ENCODE measurements at places on chromosomes 5 and 9.

DNA sequence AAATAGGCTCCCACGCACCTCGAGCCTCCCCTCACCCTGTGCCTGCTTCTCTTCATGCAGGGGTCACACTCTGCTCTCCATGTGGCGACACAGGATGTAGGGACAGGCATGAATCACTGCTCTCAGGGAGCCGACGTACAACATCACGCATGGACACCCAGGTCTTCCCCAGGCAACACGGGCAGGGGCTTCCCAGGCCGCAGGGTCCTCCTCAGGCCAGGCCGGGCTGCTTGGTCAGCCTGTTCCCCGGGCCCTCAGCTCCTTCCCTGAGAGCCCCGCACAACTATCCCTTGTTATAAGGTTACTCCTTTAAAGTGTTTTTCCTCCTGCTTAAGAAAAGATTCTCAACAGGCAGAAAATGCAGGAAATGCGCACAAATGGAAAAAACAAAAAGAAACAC, 1.1 kb downstream of the SLC6A18 start:
- no peak for DNase-seq

GRCh38 chr5:174371600-174372094, 326.1 kb downstream of the NSG2 start:
- DNase-seq = no peak

DNA sequence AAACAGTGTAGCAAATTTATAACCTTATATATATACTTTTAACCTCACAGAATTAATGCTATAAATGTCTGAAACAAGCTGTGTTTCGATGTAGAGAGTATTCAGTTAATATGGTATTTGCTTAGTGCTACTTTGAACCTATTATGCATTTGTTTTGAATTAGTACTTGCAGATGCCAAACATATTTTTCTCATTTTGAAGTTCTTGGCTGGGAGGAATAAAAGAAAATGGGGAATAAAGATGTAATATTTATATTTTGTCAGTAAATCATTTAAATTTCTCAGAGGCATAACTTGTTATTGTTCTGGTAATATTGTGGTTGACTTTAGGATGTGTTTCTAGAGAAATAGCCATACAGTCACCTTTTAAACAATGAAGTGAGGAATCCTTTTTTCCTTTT, 175.9 kb upstream of the IZUMO3 start:
- DNase-seq = no peak

DNA sequence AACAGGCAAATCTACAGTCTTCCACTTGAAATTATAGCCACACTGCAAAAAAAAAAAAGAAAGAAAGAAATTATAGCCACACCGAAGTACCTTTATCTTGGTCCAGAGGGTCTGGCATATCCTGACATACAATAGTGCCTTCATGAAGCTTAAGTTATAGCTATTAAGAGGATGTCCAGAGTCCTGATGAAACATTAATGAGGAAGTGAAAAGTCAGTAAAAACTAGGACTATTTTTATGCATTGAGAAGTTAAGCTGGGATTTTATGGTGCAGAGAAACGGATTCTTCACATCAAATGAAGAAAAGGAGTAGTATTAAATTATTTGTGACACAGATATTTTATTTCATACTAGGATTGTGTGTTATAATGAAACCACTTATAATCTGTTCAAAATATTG, 123.9 kb downstream of the SV2C start:
- no peak for DNase-seq

- DNase-seq = peak; percentile 59
Measured at GRCh38 chr9:93575796-93576257, 557 bp upstream of the PHF2 start.

DNA sequence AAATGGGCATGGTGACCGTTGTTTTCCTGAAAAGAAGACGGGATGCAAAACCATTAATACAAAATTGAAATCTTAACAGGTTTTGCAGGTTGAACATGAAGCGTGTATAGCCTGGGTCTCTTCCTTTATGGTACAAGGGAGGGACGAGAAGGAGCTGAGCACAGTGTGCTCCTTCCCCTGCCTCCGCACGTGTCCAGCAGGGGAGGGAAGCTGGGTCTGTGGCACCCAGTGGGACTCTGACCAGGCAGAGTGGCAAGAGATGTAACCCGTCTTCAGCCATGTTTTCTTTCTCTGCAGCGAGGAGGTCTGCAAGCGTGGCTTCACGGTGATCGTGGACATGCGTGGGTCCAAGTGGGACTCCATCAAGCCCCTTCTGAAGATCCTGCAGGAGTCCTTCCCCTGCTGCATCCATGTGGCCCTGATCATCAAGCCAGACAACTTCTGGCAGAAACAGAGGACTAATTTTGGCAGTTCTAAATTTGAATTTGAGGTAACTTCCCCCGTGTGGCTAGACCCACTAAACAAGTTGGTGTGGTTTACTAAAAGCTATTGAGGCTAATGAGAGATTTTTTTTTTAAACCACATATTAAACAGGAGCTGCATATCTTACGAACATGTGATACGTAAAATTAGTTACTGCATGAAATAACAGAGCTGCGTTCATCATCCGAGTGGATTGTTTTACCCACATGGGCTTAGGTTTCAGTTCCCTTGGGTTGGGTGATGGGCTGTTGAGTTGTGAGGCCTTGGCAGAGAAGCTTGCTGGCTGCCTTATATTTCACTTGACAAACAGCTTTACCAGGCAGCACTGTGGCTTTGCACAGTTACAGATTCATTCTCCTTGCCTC, 143.7 kb downstream of the TRIO start:
- no peak for DNase-seq

DNA sequence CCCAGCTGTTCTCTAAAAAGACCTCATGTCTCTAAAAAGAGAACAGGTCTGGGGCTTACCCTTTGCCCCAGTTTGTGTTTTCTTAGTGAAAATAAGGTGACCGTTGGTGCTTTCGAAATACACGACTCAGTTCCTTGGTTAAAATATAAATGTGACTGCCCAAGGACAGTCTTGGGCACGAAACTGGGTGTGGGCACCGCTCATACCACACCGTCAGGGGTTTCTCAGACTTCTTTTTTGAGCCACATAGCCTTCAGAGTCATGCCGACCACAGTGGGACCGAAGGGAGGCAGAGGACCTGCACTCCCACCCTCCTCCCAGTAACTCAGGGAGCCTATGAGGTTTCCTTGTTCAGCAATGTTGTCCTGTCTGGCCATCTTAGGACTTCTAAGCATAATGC, 6.5 kb downstream of the SNX18 start:
- no peak for DNase-seq

DNA sequence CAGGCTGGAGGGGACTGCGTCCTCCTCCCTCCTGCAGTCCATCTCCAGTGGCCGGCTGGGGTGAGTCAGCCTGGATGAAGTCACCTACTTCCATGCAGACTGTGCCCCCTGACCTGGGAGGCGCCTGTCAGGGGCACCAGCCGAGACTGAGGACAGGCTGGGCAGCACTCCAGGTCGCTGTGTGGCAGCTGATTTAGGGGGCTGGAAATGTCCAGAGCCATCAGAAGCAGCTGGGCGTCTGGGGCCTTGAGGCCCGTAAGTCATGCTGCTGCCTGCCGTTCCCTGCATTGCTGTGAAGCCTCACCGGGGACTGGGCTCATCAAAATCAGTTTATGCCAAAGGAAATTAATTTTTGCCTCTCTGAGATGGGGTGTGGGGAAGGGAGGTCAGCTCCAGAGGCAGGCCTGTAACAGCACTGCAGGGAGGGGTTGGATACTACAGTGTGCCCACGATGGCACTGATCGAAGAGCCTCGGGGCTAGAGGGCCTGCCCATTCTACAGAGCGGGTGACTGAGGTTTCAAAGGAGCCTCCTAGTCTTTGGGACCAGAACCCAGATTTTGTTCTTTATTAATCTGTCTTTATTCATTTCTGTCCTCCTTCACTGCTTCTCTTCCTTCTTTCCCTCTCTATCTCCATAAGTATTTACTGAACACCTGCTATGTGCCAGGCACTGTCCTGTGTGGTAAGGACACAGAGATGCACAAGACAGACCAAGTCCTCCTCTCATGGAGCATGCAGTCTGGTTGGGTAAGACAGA, 70.4 kb upstream of the PSD2 start:
- DNase-seq = no peak

DNA sequence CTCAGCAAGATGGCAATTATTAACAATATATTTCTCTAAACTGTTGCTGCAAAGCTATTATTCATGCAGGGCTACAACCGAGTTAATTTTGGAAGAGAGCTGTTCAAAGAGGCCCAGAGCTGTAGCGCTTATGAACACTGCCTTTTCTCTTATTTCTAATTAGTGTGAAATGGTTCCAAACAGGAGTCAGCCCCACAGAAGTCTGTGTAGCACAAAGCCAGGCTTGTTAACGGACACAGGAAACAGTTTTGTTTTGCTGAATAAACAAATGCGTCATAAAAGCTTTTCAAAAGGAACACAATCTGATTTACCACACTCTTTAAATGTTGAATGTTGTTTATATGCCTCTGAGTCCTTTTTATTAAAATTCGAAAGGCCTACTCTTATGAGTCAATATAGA, 396.5 kb downstream of the ANXA1 start:
- DNase-seq = no peak

DNA sequence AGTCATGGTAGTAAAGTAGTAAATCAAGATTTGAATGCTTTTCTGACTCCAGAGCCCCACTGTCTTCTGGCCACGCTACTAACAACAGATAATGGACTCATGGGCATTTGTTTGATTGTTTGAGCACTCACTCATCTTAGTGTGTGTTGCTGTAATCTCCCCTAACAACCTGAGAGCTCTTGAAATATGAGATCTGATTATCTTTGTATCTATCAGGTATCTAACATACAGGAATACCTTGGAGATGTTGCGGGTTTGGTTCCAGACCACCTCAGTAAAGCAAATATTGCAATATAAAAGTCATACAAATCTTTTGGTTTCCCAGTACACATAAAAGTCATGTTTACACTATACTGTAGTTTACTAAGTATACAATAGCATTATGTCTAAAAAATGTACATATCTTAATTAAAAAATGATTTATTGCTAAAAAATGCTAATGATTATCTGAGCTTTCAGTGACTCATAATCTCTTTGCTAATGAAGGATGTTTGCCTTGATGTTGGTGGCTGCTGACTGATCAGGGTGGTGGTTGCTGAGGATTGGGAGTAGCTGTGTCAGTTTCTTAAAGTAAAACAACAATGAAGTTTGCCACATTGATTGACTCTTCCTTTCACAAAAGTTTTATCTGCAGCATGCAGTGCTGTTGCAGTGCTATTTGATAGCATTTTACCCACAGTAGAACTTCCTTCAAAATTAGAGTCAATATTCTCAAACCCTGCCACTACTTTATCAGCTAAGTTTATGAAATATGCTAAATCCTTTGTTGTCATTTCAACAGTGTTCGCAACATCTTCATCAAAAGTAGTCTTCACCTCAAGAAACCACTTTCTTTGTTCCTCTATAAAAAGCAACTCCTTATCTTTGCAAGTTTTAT, 92.2 kb downstream of the ZNF462 start:
- no peak for DNase-seq

DNA sequence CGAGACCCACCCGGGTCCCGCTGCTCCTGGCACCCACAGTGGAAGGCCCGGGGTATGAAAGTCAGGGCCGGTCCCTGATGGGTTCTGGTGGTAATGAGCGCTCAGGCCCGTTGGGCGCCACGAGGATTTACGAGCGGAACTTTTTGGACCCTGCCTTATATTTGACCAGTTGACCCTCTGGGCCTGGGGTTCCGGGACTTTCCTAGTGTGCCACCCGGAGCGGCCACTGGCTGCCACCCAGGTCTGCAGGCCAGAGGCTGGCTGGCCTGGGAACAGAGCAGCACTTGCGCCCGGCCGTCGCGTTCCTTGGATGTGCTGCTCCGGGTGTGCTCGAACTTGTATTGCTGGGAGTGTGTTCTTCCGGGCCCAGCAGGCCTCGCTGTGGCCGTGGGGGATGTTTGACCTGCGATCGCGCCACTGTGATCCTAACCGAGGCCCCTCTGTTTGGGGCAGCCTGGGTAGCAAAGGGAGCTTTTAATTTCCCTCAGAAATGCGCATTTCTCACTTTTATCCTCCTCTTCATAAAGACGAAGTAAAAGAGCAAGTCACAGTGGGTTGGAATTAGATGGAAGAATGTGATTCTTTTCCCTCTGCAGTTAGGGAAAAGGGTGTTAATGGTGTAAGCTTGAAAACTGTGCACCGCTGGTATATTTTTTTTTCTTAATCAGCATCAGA, 1.2 kb downstream of the F2RL1 start:
- peak; percentile 26 for DNase-seq

GRCh38 chr9:137411645-137412380, 11.1 kb downstream of the EXD3 start:
- peak; percentile 89 for DNase-seq

DNA sequence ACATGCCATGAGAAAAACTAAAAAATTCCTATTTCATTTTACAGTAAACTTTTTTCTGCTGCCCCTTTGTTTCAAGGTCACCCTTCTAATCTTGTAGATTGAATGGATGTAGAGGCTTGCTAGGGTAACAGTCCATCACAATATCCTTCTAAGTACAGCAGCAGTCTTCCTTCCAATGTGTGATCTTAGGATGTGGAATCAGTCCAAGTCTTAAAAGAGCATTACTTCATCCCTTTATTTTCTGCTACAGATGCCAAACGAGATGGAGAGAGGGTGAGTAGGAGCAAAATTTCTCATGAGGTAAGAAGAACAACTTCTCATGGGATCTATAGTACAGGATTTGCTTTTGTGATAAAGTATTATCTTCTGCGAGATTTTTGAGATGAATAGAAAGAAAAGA, 704 bp upstream of the IL33 start:
- DNase-seq = no peak

DNA sequence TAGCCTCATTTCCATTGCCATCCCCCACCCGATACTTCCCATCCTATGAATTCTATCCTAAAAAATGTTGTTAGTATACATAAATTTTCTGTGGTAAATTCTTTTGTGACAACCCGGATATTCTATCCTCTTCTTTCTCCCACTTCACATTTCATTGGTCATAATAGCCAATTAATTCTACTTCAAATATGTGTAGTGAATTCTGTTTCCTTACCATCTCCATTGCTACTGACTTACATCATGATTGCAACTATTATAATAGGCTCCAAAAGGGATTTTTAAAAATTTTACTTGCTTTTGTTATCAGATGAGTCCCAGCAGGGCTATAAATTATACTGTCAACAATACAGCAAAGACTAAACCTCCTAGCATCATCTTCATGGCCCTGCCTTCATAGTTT, 1326.8 kb downstream of the PTPRD start:
- DNase-seq = no peak

DNA sequence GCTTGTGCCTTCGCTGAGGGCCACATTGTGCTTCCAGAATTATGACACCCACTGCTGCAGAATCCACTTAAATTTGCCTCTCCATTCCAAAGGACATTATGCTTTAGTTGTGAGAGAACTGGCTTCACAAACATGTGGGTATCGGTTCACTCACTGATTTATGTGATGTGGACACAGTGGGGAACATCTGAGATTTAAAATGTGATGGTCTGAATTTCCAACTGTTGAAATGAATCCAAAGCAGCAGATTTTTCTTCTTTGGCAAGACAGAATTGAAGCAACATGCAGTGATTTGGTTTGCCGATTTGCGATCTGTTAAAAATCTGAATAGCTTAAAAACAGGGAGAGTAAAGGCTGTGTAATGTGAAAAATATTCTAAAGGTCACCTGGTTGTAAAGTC, 20.3 kb downstream of the PCSK5 start:
- no peak for DNase-seq

- no peak for DNase-seq
Measured at GRCh38 chr9:673264-673965, 168.1 kb upstream of the DMRT1 start.

All from heart left ventricle (tissue), 16 donors.